NCI-H524 treated with DMSO at 0.1 percent for 48 hours (cell line): ENCODE measurements at places on chromosomes 6 and 20.

- no peak for DNase-seq
Observed at GRCh38 chr20:4088766-4089165, 73.4 kb upstream of the RNF24 start.

- no peak for DNase-seq
Observed at GRCh38 chr6:87684895-87685654, 17.0 kb downstream of the AKIRIN2 start.

DNA sequence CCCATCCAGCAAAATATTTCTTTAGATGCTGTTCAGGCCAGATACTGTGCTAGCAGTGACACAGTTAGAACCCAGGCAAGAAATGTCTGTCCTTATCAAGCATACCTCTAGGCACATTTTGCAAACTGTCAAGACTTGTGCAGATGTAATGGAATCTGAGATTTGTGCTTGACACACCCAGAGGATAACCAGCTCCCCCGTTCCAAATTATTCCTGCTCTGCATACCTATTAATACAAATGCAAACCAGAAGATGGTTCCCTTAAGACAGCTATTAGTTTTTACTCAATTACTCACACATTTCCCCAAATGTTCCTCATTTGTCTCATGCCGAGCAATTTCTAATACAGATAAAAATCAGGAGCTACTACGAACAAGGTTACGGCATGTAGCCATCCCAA is 40.4 kb downstream of the ATXN1 start:
- DNase-seq: no peak

- no peak for DNase-seq
Observed at GRCh38 chr20:53658973-53659372, 65.3 kb upstream of the ZNF217 start.

GRCh38 chr6:111050261-111051023 is 36.9 kb upstream of the SLC16A10 start:
- no peak for DNase-seq
